D721Med (cell line): ENCODE measurements at places on chromosomes 4 and X.

- DNase-seq = no peak
These were observed 66.8 kb downstream of the USP46 start for GRCh38 chr4:52592287-52592686.

GRCh38 chr4:2141022-2141761, 82.1 kb downstream of the NAT8L start:
- DNase-seq = no peak

GRCh38 chr4:136750897-136751296, 781.4 kb downstream of the PCDH18 start:
- no peak for DNase-seq

GRCh38 chrX:110180928-110181310, 137.0 kb downstream of the AMMECR1 start:
- DNase-seq = no peak

DNA sequence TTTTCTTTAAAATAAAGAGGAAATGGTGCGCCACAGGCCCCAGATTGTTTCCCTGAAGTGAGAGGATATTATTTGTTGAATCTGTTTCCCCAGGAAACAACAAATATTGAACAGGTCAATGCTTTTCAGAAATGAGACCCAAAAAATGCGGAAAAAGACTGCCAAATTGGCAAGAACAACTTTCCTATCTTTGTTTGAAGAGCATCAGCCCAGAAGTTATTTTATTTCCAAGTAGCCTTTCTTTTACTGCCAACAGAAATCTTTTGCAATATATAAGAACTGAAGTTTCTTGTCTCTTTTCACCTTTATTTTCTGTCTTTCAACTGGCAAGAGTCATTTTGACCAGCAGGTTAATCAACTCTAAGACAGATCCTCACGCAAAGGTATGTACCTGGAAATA, at the start of gene SMR3A:
Gene SMR3A, plus strand, starts transcription at position 301 of the 400 bp plus-strand sequence. CDS start 1,356 bp downstream, outside the sequence.
- no peak for DNase-seq

GRCh38 chrX:43423876-43424275, 232.2 kb upstream of the MAOA start:
- DNase-seq = no peak

GRCh38 chrX:9269134-9269533, 195.7 kb upstream of the TBL1X start:
- DNase-seq = no peak

DNA sequence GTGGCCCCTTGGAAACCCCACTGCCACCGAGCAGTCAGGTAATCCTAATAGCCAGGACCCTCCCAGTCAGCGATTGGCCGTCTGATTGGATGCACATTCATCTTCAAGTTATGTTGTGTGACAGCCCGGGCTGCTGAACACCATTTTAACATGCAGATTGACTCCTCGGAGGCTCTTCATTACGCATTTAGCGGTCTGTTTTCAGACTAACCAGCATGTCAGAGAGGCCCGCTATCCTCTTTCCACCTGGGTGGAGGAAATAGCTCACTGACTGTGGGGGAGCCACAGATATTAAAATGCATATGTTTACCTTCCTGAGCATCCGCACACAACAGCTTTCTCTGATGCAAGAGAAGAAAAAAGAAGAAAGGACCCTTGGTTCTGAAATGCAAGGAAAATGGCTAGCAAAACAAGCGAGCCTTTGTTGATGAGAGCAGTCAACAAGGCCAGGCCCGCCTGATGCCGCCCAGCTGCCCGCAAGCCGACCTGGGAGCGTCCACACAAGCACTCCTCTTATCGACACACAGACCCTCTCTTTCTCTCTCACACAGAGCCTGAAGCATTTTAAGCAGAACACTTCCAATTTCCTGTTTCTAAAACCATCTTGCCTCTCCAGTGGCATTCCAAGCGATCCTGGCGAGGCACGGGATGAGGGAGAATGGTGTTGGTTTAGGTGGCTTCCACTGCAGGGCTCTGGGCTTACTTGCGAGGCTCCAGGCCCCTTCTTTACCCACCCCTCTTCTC, 118.3 kb downstream of the MGST2 start:
- DNase-seq = no peak

DNA sequence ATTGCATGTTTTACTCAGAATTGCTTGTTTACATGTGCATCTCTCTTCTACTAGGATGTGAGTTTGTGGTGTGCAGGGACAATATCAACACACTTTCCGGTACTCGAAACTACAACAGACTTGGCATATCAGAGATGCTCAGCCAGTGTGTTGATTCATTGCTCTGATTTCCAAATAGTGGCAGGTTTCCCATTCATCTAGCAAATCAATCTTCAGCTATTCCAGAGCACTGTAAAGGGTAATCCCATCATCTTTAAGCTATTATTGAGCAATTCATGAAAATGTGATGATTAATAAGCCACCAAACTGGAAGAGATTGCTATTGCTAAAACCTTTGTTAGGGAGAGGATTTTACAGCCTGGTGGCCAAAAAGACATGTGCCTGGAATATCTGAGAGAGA, 574.2 kb upstream of the CPEB2 start:
- DNase-seq = no peak

- DNase-seq = no peak
These were observed 205.3 kb downstream of the ARAP2 start for GRCh38 chr4:36039026-36039425.

GRCh38 chr4:166655231-166655630, 579.1 kb downstream of the SPOCK3 start:
- no peak for DNase-seq

GRCh38 chr4:8706216-8707044, 113.9 kb downstream of the CPZ start:
- DNase-seq = no peak

- no peak for DNase-seq
These were observed 10.8 kb downstream of the JAKMIP1 start for GRCh38 chr4:6189511-6189910.

DNA sequence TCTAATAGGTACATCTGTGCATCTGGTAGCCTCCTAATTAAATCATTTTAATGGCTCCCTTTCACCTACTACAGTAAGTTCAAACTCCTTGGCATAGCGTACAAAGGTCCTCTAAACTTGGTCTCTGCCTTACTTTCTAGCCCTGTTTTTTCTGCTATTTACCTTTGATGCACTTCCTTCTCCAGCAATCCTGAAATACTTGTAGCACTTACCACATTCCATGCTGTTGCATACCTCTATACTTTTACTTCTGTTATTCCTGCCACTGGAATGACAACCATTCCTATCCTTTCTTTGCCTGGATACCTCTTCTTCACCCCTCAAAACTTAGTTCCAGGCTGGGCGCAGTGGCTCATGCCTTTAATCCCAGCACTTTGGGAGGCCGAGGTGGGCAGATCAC, 56.6 kb upstream of the LHFPL1 start:
- DNase-seq = no peak

DNA sequence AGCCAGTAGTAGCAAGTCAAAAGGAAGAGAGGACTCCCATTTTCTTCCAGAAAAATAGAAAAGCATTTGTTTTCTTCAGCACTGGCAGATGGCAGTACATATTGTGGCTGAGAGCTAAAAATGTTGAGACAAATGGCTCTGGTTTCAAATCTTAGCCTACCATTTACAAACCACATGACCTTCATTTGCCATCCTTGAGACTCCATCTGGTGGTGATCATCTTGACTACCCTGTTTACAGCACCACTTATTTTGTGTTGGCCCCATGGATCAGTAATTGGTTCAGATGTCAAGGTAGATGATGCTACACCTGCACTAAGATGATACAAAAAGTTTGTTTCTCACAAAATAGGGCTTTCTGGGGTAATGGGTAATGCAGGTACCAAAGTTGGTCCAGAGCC, 951.8 kb upstream of the IGFBP7 start:
- no peak for DNase-seq

GRCh38 chr4:22440999-22441398, 74.9 kb downstream of the ADGRA3 start:
- no peak for DNase-seq

GRCh38 chr4:36081185-36081584, 163.1 kb downstream of the ARAP2 start:
- no peak for DNase-seq

DNA sequence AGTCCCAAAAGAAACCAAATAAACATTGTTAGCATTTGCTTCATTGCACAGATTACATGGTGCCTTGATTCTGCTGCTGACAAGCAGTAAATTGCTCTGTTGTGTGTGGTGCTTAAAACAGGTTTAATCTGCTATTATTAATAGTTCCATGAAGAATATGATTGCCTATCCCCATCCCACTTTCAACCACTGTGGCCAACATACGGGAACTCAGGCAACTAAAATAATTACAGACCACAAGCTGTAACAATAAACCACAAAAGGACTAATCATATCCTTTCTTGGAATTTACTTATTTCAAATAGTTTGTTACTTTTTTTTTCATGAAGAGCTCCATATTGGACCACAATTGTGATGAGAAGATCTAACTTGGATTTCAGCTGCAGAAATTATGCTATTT, 131.5 kb downstream of the PACRGL start:
- DNase-seq = no peak

- no peak for DNase-seq
These were observed 1.3 kb downstream of the SHOX start for GRCh38 chrX:631802-632365.

GRCh38 chr4:130210864-130211263, 1114.9 kb downstream of the C4orf33 start:
- no peak for DNase-seq

- DNase-seq = no peak
These were observed 338.4 kb upstream of the POU3F4 start for GRCh38 chrX:83169683-83170082.

GRCh38 chr4:1933700-1934099, 62.5 kb downstream of the NSD2 start:
- DNase-seq = no peak

GRCh38 chrX:47311932-47312774, 58.2 kb upstream of the ZNF157 start:
- no peak for DNase-seq

- no peak for DNase-seq
These were observed 206.6 kb downstream of the SPRY1 start for GRCh38 chr4:123603165-123603564.
